ENCODE measurements at places on chromosomes 16 and 17. TPM values are rescaled to one million over a fixed set of nuclear protein-coding genes. Genes with fewer than 3 reads are reported as not detected.

EVI2B gene
- total RNA-seq: not detected

HBQ1 gene
- not detected for total RNA-seq

SEPTIN12 gene
- not detected for total RNA-seq

KCNJ18 gene
- not detected for total RNA-seq

ABCA9 gene
- 23.3 TPM for total RNA-seq

FKBP10 gene
- 407 TPM for total RNA-seq

STX1B gene
- 2.6 TPM for total RNA-seq

LHX1 gene
- not detected for total RNA-seq

All from smooth muscle cell of trachea (primary cell).